Activated naive CD4-positive, alpha-beta T cell treated with anti-CD3 and anti-CD28 coated beads, Interleukin-2, amount 10 ng/mL, durations not matched to agents 5 hours and 36 hours (primary cell): ENCODE measurements at places on chromosomes 7 and 10. TPM values are rescaled to one million over a fixed set of nuclear protein-coding genes. Genes with fewer than 3 reads are reported as not detected.

The SYT15B gene
- total RNA-seq, result 0.19 TPM

The NCF1 gene
- total RNA-seq, result 4.2 TPM

The NXPH1 gene
- not detected for total RNA-seq

The HOXA5 gene
- total RNA-seq, result not detected

The GRM8 gene
- not detected for total RNA-seq

The MLXIPL gene
- total RNA-seq, result not detected

The GPR85 gene
- not detected for total RNA-seq

The CARD11 gene
- total RNA-seq, result 134 TPM

The INSYN2A gene
- total RNA-seq, result not detected

The RPEL1 gene
- total RNA-seq, result not detected

The TMEM176B gene
- not detected for total RNA-seq

The BMPER gene
- not detected for total RNA-seq

The INHBA gene
- 0.12 TPM for total RNA-seq

The C10orf143 gene
- 3.6 TPM for total RNA-seq

The TMEM236 gene
- total RNA-seq, result 0.05 TPM

The CRYGN gene
- total RNA-seq, result 0.13 TPM

The ZNF239 gene
- total RNA-seq, result 0.79 TPM

The NOS3 gene
- total RNA-seq, result 31.9 TPM

The SPAM1 gene
- total RNA-seq, result not detected

The RSPH10B2 gene
- not detected for total RNA-seq

The FEZF1 gene
- not detected for total RNA-seq

The ITPRID1 gene
- not detected for total RNA-seq

The ZNF804B gene
- total RNA-seq, result not detected
